Ascending aorta (tissue), 2 donors: ENCODE measurements at places on chromosomes 11 and 22.

DNA sequence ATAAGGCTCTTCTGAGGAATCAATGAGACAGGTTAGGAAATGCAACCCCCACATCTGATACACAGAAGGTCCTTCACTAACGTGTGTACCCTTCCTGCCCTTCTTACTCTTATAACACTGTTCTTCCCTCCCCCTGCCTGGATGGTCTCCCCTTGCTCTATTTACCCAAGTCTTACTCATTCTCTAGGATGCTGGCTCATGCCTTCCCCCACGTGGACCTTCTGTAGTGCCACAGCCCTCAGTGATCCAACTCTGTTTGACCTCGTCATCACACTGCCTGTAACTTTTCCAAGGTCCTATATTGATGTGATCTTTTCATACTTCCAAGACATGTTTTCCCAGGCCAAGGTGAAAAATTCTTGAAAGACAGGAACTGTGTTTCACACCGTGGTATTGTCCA lies 79.8 kb downstream of the C11orf58 start:
- DNase-seq = no peak
- H3K27me3 ChIP-seq = no peaks in the 10 kb centered on the region
- H3K36me3 ChIP-seq = no peaks in the 10 kb centered on the region
- no peak overlapping the region for H3K27ac ChIP-seq
- H3K4me3 ChIP-seq = no peak overlapping the region

DNA sequence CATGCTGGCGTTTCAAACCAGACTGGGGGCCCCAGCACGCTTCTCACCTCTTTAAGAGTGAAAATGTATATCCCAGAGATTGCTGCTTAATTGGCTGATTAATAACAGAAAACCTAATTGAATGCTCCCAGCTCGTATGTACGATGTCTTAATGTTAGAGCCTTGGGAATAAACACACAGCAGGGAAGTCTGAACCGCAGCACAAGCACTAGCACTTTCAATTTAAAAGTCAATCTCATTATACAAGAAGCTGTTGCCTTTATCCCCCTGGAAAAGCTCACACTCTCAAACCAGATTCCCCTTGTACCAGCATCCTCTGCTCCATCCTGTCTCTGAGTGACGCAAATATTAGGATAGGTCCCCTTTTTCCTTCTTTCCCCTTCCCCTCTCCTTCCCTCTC lies 449.1 kb downstream of the MN1 start:
- H3K27ac ChIP-seq = no peak overlapping the region
- H3K36me3 ChIP-seq = no peaks in the 10 kb centered on the region
- DNase-seq = no peak
- H3K4me3 ChIP-seq = no peak overlapping the region
- H3K27me3 ChIP-seq = no peaks in the 10 kb centered on the region
- no peaks in the 10 kb centered on the region for H3K4me1 ChIP-seq

DNA sequence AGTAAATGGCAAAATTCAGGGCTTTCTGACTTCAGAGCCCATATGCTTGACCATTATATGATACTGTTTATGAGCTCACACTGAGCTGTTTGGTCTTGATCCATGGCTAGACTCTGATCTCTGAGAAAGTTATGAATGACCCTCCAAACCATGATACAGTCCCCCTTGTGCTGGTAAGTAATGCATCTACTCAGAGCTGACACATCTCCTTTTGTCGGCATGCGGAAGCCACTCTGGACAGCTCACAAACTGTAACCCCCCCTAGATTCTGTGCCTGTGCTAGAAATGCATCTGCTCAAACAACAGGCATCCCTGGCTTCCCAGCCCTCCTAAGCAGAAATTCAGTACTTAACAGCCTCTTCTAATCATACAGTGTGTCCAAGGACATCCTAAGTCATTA lies 150.8 kb upstream of the RAG2 start:
- no peaks in the 10 kb centered on the region for H3K36me3 ChIP-seq
- H3K4me1 ChIP-seq = no peaks in the 10 kb centered on the region
- no peaks in the 10 kb centered on the region for H3K27me3 ChIP-seq
- DNase-seq = no peak
- no peak overlapping the region for H3K27ac ChIP-seq
- H3K4me3 ChIP-seq = no peak overlapping the region

- no peaks in the 10 kb centered on the region for H3K4me1 ChIP-seq
- no peaks in the 10 kb centered on the region for H3K36me3 ChIP-seq
- no peak overlapping the region for H3K27ac ChIP-seq
- H3K27me3 ChIP-seq = no peaks in the 10 kb centered on the region
- no peak for DNase-seq
These were observed 18.8 kb upstream of the MMP20 start for GRCh38 chr11:102643941-102644340.

DNA sequence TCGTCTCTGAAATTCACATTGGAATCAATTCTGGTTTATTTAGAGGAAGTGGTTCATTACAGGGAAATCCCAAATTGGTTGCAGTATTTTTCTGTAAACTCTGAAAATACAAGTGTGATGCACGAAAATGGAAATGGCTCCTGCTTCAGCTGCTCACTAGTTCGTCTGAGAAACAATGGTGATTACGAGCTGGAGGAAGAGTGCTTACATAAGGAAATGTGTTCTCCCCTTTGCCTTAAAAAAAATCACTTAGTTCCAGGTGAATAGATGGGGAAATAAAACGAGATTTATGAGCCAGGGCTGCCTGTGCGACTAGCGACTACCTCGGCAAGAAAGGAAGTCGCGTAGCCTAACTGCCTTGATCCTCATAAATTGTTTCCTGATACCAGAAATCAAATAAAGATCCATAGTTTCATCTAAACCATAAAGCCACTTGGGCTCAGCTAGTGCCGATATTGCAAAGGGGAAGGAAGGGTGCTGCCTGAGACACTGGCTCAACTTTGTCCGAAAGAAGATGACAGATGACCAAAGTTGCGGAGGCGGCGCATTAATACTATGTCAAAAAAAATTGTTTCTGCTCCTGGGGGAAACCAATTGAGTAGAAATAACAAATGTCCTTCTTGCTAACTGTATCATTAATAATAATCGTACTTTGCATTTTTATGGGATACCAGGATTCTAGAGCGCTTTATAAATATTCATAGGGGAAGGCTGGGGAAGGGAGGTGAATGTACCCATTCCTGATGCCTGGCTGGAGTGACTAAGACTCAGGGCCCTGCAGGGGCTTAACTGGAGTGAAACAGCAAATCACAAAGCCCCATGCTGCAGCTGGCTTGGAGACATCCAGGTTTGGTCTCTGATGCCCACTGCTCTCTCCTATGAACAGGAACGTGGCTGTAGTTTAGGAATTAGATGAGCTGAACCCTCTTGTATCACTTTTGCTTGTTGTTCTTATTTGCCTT lies 185.7 kb downstream of the BLID start:
- no peaks in the 10 kb centered on the region for H3K36me3 ChIP-seq
- H3K27ac ChIP-seq = no peak overlapping the region

- no peak overlapping the region for H3K4me3 ChIP-seq
- no peaks in the 10 kb centered on the region for H3K36me3 ChIP-seq
- no peak for DNase-seq
- no peaks in the 10 kb centered on the region for H3K27me3 ChIP-seq
These were observed 146.3 kb upstream of the B3GAT1 start for GRCh38 chr11:134558258-134558835.

GRCh38 chr11:79686703-79687419 lies 246.0 kb upstream of the TENM4 start:
- DNase-seq = no peak
- H3K27ac ChIP-seq = no peak overlapping the region
- no peaks in the 10 kb centered on the region for H3K4me1 ChIP-seq
- H3K36me3 ChIP-seq = no peaks in the 10 kb centered on the region
- no peaks in the 10 kb centered on the region for H3K27me3 ChIP-seq

DNA sequence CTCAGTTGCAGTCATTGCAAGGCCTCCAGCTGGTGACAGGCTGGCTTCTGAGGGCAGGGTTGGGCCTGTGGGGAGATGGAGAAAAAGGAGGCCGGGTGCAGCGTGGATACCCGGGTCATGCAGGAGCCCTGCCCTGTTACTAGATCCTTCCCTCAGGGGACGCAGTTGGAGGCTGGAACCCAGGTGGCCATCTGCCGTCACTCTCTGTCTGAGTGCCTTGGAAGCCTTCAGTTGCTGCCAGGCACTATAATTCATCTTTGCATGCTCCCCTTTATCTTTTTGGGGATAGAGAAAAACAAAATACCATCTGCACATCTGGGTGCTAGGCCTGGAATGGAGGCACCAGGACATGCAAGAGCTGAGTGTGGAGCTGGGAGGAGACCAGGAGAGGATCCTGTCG lies 82.7 kb downstream of the TP53I11 start:
- peaks cover 3% of the 10 kb centered on the region for H3K4me1 ChIP-seq
- DNase-seq = no peak
- H3K4me3 ChIP-seq = no peak overlapping the region
- H3K27me3 ChIP-seq = no peaks in the 10 kb centered on the region
- no peak overlapping the region for H3K27ac ChIP-seq

DNA sequence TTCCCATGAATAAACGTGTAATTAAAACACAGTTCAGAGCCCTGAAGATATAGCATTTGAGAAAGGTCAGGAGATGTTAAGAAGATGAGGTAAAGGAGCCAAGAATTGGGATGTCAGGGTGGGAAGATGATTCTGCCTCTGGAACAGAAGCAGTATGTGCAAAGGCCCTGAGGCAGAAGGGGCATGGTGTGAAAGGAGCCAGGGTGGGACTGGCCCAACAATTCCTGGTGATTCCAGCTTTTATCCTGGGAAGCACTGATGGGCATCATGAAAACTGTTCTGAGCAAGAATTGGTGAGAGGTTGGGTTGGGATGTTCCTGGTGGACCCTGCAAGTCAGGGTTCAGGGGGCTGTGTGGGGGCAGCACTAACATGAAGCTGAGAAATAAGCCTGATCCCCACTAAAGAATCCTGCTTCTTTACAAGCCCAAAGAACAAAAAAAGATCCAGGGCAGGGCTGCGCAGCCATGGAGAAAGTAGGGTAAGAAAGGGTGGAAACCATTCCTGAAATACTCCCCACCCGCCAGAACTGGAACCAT lies 2.5 kb upstream of the FXYD6 start:
- H3K4me1 ChIP-seq = no peaks in the 10 kb centered on the region
- H3K27ac ChIP-seq = no peak overlapping the region
- DNase-seq = no peak
- H3K36me3 ChIP-seq = no peaks in the 10 kb centered on the region
- H3K4me3 ChIP-seq = no peak overlapping the region

- H3K36me3 ChIP-seq = no peaks in the 10 kb centered on the region
- no peaks in the 10 kb centered on the region for H3K27me3 ChIP-seq
- no peak overlapping the region for H3K27ac ChIP-seq
- no peaks in the 10 kb centered on the region for H3K4me1 ChIP-seq
- DNase-seq = no peak
These were observed 144.0 kb downstream of the SPON1 start for GRCh38 chr11:14106303-14107049.

GRCh38 chr11:113305440-113306336 lies 8.7 kb upstream of the TTC12 start:
- no peak overlapping the region for H3K4me3 ChIP-seq
- no peaks in the 10 kb centered on the region for H3K36me3 ChIP-seq
- H3K27ac ChIP-seq = no peak overlapping the region
- no peaks in the 10 kb centered on the region for H3K27me3 ChIP-seq

GRCh38 chr11:120012245-120012644 lies 125.7 kb downstream of the TRIM29 start:
- H3K36me3 ChIP-seq = no peaks in the 10 kb centered on the region
- no peak overlapping the region for H3K4me3 ChIP-seq
- H3K4me1 ChIP-seq = no peaks in the 10 kb centered on the region
- no peak for DNase-seq
- H3K27me3 ChIP-seq = no peaks in the 10 kb centered on the region

- DNase-seq = no peak
- no peaks in the 10 kb centered on the region for H3K27me3 ChIP-seq
These were observed 72.1 kb upstream of the BMAL1 start for GRCh38 chr11:13205486-13205885.

- H3K27ac ChIP-seq = no peak overlapping the region
- H3K4me1 ChIP-seq = no peaks in the 10 kb centered on the region
- no peak for DNase-seq
- no peaks in the 10 kb centered on the region for H3K27me3 ChIP-seq
- H3K4me3 ChIP-seq = no peak overlapping the region
These were observed 59.2 kb upstream of the SHISAL1 start for GRCh38 chr22:44371741-44372525.

GRCh38 chr11:115146425-115146824 lies 357.8 kb downstream of the CADM1 start:
- no peaks in the 10 kb centered on the region for H3K4me1 ChIP-seq
- no peak overlapping the region for H3K4me3 ChIP-seq
- no peak for DNase-seq
- H3K27me3 ChIP-seq = no peaks in the 10 kb centered on the region
- H3K27ac ChIP-seq = no peak overlapping the region
- H3K36me3 ChIP-seq = no peaks in the 10 kb centered on the region

DNA sequence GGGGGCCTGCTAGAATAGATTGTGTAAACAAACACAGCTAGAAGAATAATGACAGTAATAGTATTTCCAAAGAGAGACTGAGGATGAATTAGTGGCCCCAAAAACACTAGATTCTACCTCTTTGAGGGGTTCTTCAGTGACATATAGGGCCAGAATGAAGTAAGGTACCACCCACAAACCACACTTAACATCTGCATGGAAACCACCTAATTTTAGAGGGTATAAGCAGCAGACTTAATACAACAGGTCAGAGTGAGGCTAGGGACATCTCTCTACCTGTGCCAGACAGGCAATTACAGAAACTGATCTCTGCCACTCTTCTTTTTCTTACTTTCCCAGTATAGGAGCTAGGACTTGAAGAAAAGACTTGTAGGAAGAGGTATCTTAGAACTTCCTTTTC lies 20.1 kb downstream of the ELP4 start:
- H3K27me3 ChIP-seq = no peaks in the 10 kb centered on the region
- H3K27ac ChIP-seq = no peak overlapping the region
- H3K4me3 ChIP-seq = no peak overlapping the region
- H3K36me3 ChIP-seq = no peaks in the 10 kb centered on the region
- no peaks in the 10 kb centered on the region for H3K4me1 ChIP-seq
- DNase-seq = no peak

- H3K27ac ChIP-seq = no peak overlapping the region
- no peak overlapping the region for H3K4me3 ChIP-seq
- no peaks in the 10 kb centered on the region for H3K4me1 ChIP-seq
These were observed 22.8 kb downstream of the KLHL22 start for GRCh38 chr22:20472629-20473442.
